ENCODE measurements at places on chromosomes 7 and 10.
A peak's percentile ranks its signal among the peaks of the same experiment; 100 is the strongest.

DNA sequence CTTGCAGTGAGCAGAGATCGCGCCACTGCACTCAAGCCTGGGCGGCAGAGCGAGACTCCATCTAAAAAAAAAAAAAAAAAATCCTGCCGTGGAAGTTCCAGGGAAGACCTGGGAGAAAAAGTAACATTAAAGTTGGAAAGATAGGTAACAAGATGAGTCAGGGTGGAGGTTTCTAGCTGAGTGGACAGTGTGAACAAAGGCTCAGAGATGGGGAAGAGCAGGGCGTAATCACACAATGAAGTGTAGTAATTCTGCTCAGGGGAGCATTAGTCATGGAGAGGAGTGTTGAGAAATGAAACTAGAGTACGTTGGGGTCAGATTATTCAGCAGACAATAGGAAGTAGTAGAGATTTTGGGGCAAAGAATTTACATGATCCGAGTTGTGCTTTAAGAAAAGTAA lies 21.6 kb upstream of the WASL start:
- peak; percentile 94 for DNase-seq

- no peak for DNase-seq
Observed at GRCh38 chr7:78496096-78496630, 697.6 kb downstream of the PHTF2 start.

GRCh38 chr10:28777911-28778310 lies 100.6 kb downstream of the BAMBI start:
- no peak for DNase-seq

- no peak for DNase-seq
Observed at GRCh38 chr7:82443036-82443546, 486 bp downstream of the CACNA2D1 start.

DNA sequence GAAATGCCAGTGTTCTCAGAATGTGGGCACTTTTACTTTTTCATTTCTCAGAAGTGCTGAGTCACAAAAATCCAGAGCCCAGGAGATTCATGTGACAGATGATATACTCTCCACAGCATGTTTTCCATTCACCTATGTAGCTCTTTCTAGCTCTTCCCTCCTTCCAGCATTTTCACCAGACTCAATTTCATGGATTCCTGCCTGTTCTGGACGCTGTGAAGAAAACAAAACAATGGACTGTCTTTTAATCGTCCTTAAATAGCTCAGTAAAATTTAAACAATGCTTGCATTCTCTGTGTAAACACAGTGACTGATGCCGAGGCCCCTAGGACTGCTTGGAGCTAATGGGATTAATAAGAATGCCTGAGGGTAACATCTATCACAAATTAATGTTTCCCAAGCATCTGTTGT lies 25.5 kb downstream of the ZNF713 start:
- DNase-seq: no peak

DNA sequence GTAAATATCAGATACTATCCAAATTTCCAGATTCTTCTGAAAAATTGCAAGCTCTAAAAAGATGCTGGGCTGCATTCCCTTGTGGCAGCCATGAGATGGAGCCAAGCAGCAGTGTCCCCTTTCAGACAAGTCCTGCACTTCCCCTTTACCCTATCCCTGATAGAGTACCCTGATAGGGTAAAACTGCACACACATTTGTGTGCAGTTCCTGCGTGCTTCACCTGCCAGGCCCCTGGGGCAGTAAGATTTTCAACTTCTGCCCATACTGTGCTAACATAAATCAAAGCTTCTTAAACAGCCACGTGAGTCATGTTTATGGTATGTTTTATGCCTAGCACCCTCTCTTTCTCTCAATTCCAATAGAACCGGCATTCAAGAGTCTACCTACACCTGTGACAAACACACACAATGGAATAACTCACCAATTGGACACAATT lies 52.2 kb downstream of the IFIT5 start:
- no peak for DNase-seq

- DNase-seq: no peak
Observed at GRCh38 chr10:105274556-105275070, 633.5 kb downstream of the SORCS3 start.

DNA sequence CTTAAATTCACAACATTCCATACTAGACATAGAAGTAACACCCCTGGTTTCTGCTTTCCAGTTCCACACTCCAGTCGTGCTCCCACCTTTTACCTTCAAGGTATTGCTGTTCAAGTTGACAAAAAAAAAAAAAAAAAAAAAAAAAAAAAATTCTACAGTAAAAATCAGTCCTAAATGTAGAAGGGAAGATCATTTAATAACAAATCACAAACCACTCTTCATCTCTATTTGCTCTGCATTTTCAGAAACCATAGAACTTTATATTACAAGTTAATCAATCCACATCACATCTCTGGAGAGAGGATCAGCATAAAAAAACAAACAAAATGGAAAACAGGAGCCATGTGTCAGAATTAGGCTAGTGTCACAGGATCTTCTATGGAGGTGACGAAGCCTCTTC lies 206.3 kb upstream of the KLF14 start:
- no peak for DNase-seq

- DNase-seq: no peak
Observed at GRCh38 chr7:44175730-44176129, 13.5 kb downstream of the GCK start.

- no peak for DNase-seq
Observed at GRCh38 chr10:12195281-12195602, 449 bp downstream of the NUDT5 start.

DNA sequence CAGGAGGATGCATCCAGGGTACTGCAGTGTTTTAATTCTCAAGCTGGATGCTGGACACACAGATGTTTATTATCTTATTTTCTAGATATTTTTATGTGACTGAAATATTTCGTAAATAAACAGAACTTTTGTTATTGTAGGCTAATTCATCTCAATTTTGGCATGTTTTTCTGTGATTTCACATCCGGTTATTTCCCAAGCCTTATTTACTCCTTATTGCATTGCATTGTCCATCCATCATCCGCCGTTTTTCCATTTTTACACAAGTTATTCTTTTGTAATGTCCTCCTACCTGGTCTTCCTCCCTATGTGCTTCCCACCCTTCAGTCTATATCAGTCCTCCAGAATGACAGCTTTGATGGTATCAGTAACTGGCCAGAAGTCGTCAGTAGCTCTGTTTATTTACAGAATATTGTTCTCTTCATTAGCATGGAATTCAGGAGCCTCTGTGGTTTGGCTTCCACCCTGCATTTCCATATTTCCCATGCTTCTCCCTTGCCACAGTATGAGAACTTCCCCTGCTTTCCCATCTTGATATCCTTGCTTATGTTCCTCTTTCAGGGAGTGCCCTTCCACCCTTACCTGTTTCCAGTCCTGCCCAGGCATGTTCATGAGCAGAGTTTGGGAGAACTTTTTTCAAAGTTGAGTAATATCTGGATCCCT lies 16.1 kb downstream of the GNAI1 start:
- DNase-seq: no peak

DNA sequence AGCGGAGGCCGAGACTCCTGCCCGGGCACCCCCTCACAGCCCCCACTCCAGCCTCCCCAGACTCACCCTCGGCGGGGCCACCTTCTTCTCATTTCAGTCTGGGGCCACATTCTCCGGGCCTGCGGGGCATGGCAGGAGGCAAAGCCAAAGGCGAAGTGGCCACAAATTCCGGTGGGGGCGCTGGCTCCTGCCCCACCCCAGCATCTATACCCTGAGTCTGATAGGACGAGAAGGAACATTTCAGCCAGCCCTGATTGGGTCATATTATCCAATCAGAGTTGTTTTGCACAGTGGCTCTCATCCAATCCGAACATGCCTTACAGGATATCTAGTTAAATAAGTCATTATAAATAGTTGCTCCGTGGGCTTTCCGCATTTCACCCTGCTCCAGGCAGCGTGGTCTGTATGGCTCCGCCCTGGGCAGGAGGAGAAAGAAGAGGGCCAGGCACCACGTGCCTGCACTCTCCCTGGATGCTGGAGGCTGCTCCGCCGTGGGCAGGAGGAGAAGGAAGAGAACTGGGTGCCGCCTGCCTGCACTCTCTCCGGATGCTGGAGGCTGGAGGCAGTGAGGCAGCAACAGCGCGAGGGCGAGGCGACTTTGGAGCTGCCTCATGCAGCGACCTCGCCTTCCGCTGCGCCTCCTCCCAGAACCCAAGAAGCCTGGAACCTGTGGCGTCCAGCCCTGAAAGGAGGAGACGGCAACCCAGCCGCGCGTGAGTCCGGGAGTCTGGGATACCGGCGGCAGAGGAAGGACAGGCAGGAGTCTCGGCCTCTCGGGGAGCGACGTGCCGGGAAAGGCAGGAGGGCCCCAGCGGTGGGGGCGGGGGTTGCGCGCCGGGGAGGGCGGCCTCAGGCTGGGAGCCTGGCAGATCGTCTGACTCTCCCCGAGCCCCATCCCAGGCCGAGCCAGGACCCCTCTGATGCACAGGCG lies 162.9 kb downstream of the ZNF33B start:
- DNase-seq: no peak

DNA sequence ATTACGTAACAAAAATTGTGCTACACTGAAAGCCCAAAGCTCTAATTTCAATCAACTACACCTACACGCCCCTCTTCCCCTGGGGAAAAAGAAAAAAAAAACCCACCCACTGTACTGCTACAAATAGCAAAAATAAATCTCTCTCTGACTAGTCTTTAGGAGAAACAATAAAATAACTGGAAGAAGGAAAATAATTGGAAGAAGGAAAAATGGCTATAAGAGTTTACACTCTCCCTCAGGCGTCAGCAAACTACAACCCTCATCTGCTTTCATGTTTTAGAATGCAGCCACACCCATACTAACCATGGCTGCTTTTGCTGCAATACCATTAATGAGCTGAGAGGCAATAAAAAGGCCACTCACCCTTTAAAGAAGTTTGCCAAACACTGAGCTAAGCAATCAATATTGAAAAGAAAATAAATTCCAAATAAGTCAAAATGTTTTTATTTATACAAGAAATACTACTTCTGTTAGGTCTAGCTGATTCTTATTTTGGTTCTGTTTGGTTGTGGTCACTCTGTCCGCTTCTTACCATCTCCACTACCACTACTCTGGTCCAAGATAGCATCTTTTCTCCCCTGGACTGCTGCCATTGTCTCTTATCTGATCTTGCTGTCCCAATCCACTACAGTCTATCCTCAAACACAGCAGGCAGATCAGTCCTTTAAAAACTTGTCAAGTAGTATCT lies 3.8 kb downstream of the MINDY3 start:
- DNase-seq: no peak

- DNase-seq: no peak
Observed at GRCh38 chr10:117501460-117502035, 41.0 kb upstream of the EMX2 start.

GRCh38 chr7:128171342-128171918 lies 69.6 kb upstream of the LEP start:
- no peak for DNase-seq

DNA sequence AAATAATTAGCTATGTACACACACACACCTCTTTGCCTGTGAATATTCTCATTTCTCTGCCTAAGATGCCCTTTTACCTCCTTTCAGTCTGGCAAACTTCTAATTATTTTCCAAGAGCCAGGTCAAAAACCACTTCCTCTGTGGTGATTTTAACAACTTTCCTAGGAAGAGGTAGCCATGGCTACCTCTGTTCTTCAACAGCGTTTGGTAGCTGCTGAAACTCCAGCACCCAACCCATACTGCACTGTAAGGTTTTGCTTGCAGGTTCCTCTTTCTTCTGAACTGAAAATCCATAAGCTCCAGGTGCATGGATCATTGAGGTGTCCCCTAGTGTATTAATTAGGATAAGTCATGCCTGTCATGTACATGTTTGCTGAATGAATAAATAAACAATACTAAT lies 25.6 kb downstream of the NRCAM start:
- DNase-seq: no peak

- DNase-seq: no peak
Observed at GRCh38 chr7:48274662-48275061, 103.4 kb downstream of the ABCA13 start.

DNA sequence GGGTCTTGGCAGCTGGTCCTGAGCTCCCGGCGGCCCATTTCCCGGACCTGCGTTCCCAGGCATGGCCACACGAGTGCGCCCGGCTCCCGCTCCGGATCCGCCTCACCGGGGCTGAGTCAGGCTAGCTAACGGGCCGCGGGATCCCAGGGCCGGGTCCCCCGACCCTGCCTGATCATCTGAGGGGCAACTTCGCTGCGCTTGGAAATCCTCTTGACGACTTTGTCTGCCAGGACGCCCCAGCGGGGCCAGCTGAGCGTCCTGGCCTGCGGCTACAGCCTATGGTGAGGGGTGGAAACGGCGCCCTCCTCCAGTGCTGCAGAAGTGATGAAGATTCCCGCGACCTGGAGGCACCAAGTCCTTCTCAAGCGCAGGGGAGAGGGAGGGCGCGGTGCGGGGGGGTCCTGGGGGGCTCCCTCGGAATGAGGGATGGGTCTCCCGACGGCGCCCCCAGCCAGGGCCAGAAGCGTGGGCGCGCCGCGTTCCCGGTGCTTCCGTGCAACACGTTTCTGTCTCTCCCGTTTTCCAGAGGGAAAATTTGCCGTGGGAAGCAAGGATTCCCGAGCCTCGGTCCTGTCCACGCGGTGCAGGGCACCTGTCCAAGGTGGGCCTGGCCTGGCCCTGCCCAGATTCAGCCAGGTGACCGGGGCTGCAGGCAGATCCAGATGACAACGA lies 212.4 kb downstream of the CCSER2 start:
- DNase-seq: peak; percentile 10

DNA sequence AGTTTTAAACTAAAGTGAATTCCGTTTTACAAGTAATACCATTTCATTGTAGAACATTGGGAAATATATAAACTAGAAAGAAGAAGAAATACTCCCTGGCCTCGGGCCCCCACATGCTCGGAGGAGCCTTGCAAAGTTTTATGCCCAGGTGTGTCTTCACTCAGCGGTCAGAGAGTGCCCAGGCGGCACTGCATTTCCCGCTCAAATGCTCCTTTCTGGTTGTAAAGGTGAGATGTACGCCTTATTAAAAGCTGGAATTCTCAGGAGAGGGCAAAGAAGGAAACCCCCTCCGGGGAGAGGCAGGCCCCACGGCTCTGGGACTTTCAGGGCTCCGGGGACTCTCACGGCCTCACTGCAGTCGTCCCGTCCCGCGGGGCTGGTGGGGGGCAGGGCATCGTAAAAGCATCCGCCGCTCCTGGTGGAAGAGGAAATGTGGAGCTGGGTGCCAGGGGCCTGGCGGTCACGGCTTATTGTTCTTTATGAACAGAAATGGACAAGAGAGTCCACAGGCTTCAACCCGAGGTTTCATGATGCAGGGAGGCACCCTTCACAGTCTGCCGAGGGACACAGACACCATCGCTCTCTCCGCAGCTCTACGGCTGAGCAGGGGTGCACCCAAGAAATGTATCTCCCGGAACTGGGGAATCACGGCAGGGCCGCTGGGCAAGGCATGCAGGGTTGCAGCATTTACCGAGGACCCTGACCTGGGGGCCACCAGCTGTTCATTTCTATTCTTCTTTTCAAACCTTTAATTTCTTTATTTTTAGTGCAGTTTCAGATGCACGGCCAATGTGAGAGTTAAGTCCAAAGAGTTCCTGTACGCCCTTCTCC lies 47.7 kb upstream of the INPP5A start:
- DNase-seq: no peak

- no peak for DNase-seq
Observed at GRCh38 chr7:113083816-113084495, 2.7 kb downstream of the GPR85 start.

DNA sequence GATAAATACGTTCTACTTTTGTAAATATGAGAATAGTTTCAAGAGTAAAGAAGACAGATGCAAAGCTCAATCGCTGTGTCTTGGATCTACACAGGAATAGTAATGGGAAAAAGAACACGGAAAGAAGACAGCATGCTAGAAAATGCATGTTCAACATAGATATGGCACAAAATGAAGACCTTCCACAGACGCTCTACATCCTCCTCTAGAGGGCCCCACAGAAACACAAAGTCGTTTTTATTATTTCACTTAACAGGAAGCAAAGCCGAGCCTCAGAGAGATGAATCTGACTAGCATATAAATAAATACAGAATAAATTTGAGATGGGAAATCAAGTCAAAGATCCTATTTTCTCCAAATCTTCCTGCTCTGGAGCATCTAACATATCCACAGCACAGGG lies 292.6 kb downstream of the PARD3 start:
- DNase-seq: no peak

Data from CD14-positive monocyte (primary cell).